ENCODE measurements at places on chromosomes 11 and 22.

DNA sequence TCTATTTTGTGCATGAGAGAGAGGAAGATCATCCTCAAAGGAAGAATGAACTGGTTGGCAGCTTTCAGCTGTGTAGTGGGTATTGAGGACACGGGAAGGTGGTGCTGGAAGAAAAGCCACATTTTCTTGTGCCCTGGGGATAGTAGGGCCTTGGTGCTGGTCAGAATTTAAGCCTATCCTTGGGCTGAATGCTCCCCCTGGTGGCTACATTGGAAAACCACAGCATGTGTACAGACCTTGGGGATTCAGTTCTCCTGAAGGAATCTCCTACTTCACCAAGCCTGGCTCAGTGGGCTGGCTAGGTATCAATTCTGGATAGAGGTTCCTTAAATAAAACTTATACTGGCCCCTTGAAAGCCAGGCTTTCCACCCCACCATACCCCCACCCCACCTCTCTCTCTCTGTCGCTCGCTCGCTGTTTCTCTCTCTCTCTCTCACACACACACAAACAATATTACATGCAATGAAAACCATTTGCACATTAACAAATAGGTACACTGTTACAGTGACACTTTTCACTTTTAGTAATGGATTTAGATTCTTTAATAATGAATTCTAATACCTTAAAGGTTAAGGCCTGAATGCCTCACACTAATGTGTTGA lies 2.8 kb upstream of the OR51M1 start:
- peak; percentile 40 for DNase-seq

DNA sequence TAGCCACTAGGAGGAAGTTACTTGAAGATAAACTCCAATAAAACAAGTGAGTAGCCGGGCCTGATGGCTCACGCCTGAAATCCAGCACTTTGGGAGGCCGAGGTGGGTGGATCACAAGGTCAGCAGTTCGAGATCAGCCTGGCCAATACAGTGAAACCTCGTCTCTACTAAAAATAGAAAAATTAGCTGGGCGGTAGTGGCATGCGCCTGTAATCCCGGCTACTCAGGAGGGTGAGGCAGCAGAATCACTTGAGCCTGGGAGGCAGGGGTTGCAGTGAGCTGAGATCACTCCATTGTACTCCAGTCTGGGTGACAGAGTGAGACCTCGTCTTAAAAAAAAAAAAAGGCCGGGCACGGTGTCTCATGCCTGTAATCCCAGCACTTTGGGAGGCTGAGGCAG lies 34.0 kb upstream of the CLPB start:
- no peak for DNase-seq

GRCh38 chr11:64089915-64090805 lies 54.4 kb downstream of the FLRT1 start:
- no peak for DNase-seq

DNA sequence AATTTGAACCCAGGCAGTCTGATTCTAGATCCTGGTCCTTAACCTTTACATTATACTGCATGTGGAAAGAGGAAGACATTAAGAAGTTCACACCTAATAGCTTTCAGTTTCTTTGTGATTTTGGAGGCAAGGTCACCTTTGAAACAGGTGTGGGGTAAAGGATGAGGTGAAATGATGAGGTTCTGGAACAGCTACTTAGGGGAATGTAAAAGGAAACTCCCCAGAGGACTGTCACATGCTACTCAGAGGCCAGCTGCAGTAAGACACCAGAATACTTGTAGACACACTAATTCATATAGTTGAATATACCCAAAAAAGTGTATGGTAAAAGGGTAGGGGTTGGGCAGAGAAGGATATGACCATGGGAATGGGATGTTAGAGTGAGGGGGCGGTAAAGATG lies 5.4 kb downstream of the APIP start:
- DNase-seq, result no peak

DNA sequence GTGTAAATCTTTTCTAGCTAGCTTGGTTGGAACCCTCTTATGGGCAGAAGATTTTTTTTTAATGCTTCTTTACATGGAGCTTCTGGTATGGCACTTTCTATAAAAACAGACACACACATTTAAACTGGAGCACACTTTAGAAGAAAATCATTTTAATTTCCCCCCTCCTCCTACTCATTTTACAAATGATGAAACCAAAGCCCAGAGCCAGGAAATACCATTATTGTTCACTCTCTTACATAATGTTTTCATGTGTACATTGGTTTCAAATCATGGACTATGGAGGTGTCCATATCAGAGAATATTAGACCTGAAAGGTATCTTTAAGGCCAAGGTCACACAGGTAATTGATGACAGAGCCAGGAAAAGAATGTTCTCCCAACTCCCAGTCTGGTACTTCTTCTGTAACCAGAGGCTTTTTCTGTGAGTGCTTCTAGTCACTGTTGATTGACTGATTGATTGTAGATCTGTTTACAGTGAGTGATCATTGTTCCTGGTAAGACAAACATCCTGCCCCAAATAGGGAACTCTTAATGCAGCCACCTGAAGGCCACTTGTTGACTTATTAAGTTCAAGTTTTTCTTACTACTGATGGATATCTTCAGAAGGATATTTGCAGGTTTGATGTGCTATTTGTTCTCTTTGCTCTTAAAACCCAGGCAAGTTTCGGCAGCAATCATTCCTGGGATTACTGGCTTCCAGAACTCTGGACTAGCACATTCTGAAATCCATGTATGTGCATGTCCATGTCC lies 26.8 kb upstream of the ME3 start:
- no peak for DNase-seq

- DNase-seq, result no peak
Observed at GRCh38 chr11:72696866-72697700, 22.9 kb upstream of the PDE2A start.

GRCh38 chr11:7546324-7546791 lies 32.6 kb downstream of the PPFIBP2 start:
- DNase-seq, result no peak

- no peak for DNase-seq
Observed at GRCh38 chr11:30855383-30856006, 269.3 kb upstream of the MPPED2 start.

DNA sequence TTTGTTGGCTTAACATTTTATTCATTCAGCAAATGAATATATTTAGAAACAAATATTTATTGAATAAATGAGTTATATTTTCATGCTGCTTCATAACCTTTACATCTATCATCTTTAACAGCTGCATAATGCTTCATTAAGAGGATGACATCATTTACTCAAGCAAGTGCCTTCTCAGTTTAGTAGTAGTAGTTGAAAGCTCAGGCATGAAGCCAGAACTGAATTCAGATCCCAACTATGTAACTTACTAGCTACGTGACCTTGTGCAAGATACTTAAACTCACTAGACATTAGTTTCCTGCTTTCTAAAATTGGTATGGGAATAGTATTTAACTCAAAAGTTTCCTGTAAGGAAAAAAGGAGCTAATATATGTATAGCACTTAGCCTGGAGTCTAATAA lies 90.3 kb downstream of the TMPRSS5 start:
- DNase-seq, result no peak

- no peak for DNase-seq
Observed at GRCh38 chr11:67535561-67535960, 12.3 kb upstream of the CABP2 start.

DNA sequence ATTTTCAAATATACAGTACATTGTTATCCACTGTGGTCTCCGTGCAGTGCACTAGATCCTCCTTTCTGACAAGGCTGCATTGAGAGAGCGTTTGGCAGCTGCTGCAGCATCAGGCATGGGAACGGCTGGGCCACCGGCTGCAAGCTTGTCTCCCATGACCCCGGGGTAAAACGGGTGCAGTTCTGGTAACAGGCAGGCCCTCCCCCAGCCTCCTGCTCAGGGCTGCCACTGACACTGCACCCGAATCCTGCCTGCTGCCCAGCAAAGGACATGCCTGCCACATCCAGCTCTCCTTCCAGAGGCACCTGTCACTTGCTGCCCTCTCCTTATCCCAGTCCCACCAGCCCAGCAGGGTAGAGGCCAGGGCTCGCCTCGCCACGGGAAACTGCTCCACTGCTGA lies 124.5 kb upstream of the TMEM45B start:
- no peak for DNase-seq

- DNase-seq, result no peak
Observed at GRCh38 chr22:33806191-33806590, 114.1 kb downstream of the LARGE1 start.

DNA sequence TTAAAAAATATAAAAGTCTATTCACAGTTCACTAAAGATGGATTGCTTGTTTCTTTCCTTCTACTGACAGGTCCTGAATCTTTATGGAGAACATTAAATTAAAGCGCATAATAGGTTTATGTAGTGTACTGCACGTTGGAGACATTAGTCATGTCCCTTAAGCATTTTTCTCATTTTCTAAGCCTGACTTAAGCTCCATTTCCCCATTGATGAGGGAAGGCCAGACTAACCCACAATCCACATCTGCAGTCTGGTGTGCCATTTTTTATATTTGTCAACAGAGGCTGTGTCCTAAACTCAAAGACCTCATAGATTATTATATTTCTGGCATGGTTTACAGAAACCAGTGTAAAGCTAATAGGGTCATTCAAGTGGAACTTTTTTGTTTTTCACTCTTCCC lies 39.9 kb downstream of the CADM1 start:
- DNase-seq, result no peak

- peak; percentile 40 for DNase-seq
Observed at GRCh38 chr22:49966774-49967705, 6.5 kb downstream of the PIM3 start.

GRCh38 chr11:83292709-83293456 lies 6.7 kb upstream of the CCDC90B start:
- DNase-seq, result peak; percentile 44

- no peak for DNase-seq
Observed at GRCh38 chr11:46034041-46034440, 87.2 kb downstream of the PHF21A start.

- no peak for DNase-seq
Observed at GRCh38 chr11:111350811-111351210, 28.3 kb downstream of the POU2AF1 start.

- DNase-seq, result no peak
Observed at GRCh38 chr11:37525336-37525735, 927.3 kb upstream of the RAG2 start.

DNA sequence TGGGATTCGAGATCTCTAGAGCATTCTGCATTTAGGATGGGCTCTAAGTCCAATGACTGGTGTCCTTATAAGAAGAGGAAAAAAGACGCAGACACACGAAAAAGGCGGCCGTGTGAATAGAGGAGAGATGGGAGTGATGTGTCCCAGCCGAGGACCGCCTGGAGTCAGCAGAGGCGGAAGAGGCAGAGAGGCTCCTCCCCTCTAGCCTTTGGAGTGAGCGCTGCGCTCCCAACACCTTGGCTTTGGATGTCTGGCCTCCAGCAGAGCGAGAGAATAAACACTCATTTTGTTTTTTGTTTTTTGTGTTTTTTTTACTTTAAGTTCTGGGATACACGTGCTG lies 83.0 kb upstream of the RTL6 start:
- DNase-seq, result no peak

GRCh38 chr22:49786976-49787706 lies 40.5 kb downstream of the BRD1 start:
- DNase-seq, result no peak

GRCh38 chr11:81874635-81875034 lies 859.0 kb downstream of the FAM181B start:
- no peak for DNase-seq

DNA sequence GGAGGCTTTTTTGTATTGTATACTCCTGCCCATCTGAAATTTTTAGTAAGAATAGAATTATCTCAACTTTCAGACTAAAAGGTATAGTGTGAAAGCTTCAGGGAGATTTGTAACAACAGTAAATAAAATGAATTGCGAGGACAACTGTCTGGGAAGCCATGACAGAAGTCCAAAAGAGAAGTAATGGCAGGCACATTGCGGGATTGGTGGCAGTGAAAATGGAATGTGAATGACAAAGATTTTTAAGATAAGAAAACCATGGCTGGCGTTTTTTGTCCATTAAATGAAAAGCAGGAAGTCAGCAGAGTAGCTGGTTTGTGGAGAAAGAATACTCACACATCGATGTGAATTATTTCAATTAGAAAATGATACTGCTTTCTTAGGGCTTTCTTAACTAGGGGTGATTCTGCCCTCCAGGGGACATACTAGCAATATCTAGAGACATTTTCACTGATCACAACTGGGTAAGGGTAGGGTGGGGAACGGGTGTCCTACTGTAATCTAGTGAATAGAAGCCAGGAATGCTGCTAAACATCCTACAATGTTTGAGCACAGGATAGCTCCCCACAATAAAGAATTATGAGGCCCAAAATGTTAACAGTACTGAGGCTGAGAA lies 1.6 kb downstream of the NPAT start:
- no peak for DNase-seq

DNA sequence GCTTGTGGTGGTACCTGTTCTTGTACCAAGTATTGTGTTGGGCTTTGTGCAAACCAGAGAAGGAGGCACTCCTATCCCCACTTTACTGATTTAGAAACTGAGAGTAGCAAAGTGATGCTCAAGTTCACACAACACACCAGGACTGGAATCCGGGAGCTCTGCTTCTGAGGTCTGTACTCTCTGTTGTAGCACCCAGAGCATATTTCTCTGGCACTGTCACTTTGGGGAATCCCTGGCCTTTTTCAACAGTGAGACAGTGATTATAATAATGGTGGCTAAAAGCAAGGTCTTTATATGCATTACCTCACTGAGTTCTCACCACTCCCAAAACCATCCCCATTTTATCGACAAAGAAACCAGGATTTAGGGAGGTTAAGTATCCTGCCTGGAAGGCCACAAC lies 362.4 kb downstream of the TENM4 start:
- DNase-seq, result no peak

- no peak for DNase-seq
Observed at GRCh38 chr22:39348909-39349505, 784 bp upstream of the SYNGR1 start.

GRCh38 chr11:22432291-22433093 lies 94.3 kb downstream of the SLC17A6 start:
- peak; percentile 13 for DNase-seq

GRCh38 chr11:69911310-69912160 lies 92.3 kb upstream of the FGF3 start:
- no peak for DNase-seq

DNA sequence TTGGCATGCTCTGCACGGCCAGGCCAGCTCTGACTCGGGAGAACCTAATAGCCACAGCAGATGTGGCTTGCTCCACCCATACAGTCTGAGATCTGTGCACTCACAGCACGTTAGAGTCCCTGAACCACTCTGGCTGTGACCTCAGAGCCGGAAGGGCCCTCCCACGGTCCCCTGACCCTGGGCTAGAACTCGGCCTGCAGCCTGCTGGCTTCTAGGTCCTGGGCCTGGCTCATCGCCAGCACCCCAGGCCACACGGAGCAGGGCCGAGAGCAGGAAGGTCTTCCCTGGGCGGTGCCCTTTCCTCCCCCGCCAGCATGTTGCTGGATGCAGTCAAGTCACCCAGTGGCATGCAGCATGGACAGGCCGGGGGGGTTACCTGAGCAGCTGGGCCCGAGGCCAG lies 35.3 kb upstream of the TTLL12 start:
- DNase-seq, result no peak

DNA sequence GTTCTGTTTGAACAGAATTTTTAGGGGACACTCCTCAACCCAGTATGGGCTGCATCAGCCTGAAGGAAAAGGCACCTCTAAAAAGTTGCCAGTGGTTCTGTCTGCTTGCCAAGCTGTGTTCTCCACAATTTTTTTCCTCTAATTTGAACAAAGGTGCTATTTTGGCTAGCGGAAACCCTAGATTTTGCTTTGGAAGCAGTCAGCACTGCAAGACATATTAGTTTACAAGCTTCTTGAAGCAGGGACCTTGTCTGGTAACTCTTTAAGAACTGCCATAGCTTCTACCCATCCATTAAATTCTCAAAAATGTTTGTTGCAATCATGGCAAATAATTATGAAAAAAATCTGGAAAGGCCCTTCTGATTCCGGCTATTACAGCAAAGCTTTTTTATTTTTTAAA lies 75.6 kb upstream of the HEPHL1 start:
- DNase-seq, result no peak

GRCh38 chr11:65341856-65342255 lies 8.2 kb downstream of the DPF2 start:
- no peak for DNase-seq

All from mucosa of gallbladder (tissue), 1 donor.